ENCODE measurements at places on chromosomes 5 and 9.
A peak's percentile ranks its signal among the peaks of the same experiment; 100 is the strongest.

DNA sequence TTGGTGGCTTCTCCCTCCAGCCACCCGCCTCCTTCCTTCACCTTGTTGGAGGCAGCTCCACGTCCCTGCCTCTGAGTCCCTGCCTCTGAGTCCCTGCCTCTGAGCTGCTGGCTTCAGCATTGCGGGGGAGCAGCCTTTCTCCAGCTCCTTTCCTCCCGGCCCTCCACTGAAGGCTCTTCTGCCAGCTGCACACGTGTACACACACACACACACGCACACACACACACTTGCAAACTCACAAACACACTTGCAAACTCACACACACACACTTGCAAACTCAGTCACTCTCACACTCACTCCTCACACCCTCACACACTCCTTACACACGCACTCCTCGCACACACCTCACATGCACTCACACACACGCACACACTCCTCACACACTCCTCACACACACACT is 45.1 kb downstream of the C9orf50 start:
- no peak for DNase-seq

GRCh38 chr5:160165137-160166068 is 46.2 kb upstream of the PWWP2A start:
- DNase-seq: no peak

DNA sequence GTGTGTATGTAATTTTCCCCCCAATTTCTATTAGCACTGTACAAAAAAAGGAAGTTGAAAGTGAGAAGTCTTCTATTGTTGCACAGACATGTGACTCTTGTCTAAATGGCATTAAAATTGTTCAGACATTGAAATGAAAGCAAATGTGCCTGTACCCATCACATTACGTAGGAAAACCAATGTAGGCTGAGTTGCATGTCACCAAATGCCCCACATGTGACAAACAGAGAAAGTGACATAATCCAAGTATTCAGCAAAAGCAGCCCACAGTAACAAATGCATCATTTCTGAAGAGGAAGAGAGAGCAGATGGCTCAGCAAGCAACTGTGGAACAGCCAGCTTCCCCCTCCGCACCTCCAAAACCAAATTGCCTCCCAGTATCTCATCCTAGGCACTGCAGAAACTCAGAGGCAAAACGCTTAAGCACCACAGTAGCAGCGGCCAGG is 161.5 kb upstream of the NR4A3 start:
- DNase-seq: no peak

- DNase-seq: no peak
Observed at GRCh38 chr9:89006267-89006666, 15.0 kb downstream of the S1PR3 start.

DNA sequence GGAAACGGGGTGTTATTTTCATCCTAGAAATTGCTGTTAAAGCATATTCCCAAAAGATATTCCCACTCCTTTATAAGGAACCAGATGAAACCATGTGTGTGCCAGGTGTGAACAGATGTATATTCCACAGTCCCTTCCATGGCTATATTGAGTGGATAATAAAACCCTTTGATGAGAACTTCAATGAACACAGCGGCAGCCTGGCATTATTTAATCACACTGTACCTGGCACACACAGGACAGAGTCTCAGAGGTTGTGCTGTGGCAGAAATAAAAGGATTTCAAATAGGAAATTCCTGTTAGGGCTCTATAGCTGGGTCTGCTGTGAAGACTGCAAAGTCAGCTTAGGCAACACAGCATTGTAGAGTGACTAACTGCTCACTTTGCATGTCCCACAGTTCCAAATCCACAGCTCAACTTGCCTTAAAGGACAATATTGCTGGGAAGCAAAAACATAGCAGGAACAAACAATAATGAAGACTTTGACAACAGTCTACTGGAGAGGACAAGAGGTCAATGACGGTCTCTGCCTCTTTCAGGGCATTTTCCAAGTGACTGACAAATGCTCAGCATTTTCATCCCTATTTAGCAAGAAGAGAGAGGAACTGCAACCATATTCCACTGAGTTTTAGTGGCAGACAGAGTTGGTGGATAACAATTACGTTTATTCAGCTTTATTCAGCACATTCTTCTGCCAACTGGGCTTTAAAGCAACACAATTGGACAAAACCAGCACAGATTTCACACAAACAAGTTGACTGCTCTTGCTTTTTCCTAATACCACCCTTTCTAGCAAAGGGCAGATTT is 255.7 kb upstream of the RGMB start:
- DNase-seq: no peak

DNA sequence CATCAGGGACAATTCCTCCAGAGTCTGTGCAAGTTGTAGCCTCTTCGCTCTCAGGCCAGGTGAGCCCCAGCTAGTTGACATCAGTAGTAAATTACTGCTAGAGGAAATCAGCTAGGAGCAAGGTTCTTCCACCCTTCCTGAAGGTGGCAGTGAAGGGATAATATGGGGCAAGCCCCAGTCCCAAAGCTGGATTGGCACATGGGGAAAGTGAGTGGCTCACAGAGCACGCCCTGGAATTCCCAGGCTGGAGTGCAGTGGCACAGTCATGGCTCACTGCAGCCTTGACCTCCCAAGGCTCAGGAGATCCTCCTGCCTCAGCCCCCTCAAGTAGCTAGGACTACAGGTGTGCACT is 82.1 kb downstream of the CYFIP2 start:
- no peak for DNase-seq

DNA sequence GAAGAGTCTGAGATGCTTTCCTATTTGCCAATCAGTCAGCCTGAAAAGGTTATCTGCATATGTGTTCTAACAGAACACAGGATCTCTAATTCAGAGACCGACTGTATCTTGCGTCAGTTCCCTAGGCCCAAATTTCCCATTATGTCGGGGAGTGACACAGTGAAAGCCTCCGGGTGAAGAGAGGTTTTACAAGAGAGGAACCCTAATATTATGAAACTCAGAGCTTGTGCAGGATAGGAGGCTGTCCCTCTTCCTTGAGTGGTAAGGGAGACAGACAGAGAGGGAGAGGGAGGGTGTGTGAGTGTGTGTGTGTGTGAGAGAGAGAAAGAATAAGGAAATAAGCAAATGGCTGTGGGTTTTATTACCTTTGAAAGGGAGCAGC is 1.9 kb downstream of the CD14 start:
- no peak for DNase-seq

GRCh38 chr5:122757285-122757684 is 17.6 kb upstream of the SNX2 start:
- no peak for DNase-seq

DNA sequence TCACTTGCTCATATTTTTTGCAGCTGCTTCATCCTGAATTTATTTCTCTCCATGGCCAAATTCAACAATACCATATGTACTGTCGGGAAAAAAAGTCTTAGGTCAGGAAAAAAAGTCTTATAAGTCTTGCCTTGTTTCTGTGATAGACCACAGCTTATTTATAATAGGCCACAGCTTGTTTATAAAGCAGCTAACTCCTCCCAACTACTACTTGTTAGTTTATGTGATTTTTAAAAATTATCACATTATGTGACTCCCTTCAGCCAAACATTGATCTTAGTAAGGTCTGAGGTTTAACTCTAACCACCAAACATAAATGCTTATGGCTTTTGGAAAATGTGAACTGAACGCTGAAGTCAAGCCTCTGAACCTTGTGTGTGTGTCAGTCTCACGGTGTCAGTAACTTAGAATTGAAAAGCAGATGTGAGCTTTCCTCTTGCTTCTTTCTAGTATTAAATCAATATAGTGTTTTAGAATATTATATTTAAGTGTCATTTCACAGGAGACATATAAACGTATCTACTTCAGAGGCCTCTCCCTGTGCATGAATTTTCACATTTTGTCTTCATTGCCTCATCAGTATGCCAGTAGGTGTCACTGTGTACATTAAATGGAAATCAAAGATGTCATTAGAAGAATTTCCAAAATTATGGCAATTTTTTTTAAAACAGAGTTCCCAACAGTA is 51.3 kb downstream of the SNX24 start:
- no peak for DNase-seq

DNA sequence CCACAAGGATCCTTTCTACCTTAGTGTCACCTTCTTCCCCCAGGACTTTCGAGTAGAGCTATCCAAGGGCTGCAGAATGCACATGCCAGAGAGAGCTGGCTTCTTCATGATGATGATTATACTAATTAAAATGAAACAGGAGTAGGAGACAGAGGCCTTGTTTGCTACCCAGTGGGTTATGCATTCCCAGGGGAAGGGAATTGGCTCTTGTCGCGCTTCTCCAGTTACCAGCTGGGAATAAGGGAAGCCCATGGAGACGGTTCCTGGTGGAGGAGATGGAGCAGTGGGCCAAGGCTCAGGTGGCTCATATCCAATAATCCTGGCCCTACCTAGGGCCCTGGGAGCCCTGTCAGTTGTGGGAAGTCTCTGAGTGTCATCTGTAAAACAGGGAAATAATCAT is 65.1 kb downstream of the WWC1 start:
- no peak for DNase-seq

DNA sequence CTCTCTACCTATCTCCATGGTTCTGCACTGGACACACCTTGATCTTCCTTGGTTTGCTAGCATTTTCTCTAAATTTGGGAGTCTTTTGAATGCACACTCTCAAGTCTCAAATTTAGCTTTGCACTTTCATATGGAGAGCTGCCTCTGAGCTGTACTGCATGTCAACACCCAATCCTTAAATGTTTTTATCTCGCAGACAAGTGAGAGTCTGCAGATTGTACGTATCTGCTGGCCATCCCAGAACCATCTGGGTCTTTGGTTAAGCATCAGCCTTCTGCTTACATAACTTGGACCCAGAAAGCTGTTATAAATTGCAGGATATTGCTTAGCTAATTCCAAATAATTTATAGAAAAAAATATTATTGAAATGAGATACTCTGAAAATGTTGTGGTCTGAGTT is 111.4 kb upstream of the GRAMD2B start:
- DNase-seq: no peak

DNA sequence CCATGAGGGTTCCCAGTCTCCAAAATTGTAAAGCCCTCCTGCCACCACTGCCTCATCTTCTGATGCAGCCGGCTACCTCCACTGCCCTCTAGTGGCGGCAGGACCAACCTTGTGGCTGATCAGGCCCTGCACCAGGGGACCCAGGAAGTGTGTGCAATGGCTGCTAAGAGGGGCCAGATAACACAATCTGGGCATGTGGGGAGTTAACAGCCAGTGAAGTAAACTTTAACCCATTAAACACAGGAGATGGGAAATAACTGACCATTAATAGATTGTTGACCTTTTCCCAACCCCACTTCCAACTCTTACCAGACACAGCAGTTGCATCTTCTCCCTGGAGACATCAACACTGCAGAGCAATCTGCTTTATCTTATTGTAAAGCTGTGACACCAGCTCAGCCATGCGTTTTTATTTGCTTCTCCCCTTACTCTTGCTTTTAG is 63.3 kb downstream of the FREM1 start:
- peak; percentile 0 for DNase-seq

GRCh38 chr5:72301557-72301956 is 18.5 kb downstream of the MRPS27 start:
- DNase-seq: no peak

GRCh38 chr9:34545497-34545896 is 22.7 kb upstream of the ENHO start:
- DNase-seq: no peak

DNA sequence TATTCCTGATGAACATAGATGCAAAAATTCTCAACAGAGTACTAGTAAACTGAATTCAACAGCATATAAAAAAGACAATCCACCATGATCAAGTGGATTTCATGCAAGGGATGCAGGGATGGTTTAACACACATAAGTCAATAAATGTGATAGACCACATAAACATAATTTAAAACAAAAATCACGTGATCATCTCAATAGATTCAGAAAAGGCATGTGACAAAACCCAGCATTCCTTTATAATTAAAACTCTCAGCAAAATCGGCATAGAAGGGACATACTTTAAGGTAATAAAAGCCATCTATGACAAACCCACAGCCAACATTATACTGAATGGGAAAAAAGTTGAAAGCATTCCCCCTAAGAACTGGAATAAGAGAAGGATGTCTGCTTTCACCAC is 166.9 kb upstream of the TRIM32 start:
- no peak for DNase-seq

- DNase-seq: no peak
Observed at GRCh38 chr9:75743855-75744254, 146.6 kb upstream of the PCSK5 start.

DNA sequence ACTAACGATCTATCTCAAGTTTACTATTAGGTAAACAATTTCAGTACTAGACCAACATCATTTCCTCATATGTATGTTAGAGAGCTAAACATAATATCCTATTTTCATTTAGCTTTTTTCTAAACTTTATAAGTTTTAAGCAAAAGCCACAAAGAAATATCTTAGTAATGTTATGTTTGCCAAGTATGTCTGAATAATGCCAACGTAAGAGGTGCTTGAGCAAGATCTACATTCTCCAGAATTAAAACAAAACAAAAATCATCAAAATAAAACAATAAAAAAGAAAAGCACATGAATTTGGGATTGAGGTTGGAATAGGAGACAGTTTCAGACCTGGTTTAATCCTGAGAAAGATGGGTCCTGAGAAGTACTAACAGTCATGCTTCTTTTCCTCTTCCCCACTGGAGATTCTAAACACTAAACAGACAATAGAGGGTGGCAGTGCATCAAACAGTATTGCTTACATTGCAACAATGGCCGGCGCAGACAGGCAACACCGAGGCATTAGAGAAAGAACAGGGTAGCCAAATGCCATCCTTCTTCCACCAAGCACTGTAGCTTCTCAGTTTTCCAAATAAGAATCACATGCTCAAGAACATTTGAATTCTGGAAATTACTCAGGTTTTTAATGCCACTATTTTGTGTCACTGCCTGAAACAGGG is 33.6 kb downstream of the CSNK1A1 start:
- no peak for DNase-seq

- DNase-seq: no peak
Observed at GRCh38 chr5:84191281-84191680, 193.4 kb downstream of the EDIL3 start.

- no peak for DNase-seq
Observed at GRCh38 chr5:35660451-35660850, 42.8 kb downstream of the SPEF2 start.

DNA sequence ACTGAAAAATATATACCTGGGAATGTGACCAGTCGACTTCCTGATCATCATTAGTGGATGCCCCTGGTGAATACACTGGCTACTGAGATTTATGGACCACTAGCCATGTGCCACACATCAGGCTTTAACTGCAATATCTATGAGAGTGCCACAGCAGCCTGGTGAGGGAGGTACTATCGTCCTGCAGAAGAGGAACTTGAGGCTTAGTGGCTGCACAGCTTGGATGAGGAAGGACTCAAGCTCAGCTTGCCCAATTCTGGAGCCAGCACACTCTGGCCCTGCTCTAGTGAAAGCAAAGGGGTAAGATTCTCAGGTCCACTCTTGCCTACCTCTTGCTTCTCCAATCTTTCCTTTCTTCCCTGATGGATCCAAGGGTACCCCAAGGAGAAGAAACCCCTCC is 129.3 kb downstream of the ENTREP1 start:
- no peak for DNase-seq

DNA sequence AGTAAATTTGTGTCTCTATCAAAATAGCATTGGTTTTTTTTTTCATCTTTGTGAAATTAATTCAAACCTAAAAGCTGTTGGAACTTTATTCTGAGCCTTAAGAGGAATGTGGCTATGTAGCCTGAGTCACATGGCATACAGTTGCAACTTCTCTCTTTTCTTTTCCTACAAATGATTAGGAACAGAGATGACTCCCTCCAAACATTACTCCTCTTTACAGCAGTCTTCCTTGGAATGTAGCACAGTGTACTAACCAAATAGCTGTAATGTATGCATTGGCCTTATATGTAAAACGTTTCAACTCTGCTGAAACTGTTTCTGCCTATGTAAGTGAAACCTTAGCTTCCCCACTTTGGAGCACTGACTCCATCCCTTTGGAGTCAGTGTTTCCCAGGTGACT is 100.9 kb upstream of the MAP1B start:
- no peak for DNase-seq

- DNase-seq: no peak
Observed at GRCh38 chr9:115690786-115691496, 462.6 kb upstream of the PAPPA start.
